ENCODE measurements at places on chromosomes 4 and X.

- no peak for DNase-seq
Observed at GRCh38 chrX:51976503-51976902, 83.1 kb downstream of the MAGED1 start.

GRCh38 chrX:97842468-97843199 is 958.9 kb downstream of the RPA4 start:
- DNase-seq = no peak

GRCh38 chr4:30866346-30866745 is 146.2 kb downstream of the PCDH7 start:
- no peak for DNase-seq

GRCh38 chr4:67134616-67135015 is 410.7 kb downstream of the CENPC start:
- DNase-seq = no peak

DNA sequence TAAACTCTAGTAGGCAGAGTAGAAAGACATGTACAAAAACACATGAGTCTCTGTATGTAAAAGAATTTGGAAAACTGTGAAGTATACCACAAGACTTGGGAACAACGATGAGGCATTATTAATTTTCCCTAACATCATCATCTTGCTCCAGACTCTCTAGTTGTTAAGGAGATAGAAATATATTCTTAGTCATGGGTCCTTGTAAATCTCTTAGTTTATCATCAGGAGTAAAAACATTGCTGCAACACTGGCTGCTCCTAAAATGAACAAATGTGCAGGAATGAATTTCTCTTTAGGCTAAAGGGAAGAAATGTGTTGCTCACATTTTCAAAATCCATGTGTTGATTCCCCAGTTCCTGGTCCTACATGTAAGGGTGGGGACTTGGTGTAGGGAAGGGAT is 384.6 kb downstream of the STIM2 start:
- DNase-seq = no peak

DNA sequence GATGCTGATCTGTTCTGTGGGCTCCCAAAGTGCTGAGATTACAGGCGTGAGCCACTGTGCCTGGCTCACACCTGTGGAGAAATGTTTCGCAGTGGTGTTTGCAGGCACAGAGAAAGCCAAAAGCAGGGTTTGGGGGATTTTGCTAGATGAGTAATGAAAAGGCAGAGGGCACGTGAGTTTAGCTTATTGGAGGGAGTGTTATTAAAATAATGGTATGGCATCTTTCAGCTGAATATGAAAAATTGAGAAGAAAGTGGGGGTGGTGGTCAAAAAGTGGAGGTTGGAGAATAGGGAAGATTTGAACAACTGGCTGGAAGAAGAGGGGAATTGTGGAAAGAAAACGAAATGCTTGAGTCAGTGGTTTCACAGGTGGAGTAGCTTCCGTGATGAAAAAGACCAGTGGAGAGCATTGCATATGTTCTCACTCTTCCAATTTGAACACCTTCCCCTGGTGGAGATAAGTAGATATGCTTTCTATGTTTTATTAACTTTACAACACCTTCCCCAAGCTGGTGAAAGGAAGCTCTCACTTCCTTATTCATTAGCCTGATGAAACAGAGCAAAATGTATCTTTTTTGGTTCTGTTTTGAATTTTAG is 1.1 kb upstream of the CHST7 start:
- DNase-seq = no peak

DNA sequence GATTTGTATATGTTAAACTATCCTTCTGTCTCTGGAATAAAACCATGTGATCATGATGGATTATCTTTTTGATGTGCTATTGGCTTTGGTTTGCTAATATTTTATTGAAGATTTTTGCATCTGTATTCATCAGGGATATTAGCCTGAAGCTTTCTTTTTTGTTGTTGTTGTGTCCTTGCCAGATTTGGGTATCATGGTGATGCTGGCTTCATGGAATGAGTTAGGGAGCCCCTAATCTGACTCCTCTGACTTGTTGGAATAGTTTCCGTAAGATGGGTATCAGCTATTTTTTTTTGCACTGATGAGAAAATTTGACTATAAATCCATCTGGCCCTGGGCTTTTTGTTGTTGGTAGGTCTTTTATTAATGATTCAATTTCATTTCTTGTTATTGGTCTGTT is 45.7 kb downstream of the ATP10D start:
- DNase-seq = no peak

DNA sequence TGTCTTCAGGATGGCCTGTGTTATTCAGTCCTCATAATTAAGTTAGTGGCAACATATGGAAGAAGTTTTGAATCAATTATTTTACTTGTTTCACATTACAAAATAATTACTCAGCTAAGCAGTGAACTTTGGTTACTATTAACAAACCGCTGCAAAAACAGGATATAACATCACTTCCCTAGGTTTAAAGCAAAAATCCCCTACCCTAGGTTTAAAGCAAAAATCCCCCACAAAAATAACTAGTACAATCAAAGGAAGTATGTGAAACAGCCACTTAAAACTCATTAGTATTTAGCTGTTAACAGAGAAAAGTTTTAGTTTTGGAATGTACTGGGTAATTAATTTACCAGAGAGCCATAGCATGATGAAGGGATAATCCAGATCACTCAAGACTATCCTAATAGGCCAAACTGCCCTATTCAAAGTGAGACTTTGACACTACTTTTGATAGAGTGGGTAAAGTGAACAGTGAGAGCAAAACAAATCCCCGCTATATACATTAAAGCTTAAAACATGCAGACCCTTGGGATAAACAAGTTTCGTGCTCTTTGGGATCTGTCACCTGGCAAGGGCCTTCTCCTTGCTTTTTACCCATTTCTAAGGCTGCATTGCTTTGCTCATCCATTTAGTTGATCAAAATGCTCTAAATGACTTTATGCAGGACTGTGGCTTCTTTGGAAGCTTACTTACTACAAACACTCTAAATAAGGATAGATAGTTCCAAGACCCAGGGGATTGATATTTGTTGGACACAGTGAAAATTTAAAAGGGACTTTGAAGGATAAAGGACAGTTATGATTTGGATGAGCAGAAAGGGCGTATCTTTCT is 36.4 kb upstream of the GPR174 start:
- no peak for DNase-seq

DNA sequence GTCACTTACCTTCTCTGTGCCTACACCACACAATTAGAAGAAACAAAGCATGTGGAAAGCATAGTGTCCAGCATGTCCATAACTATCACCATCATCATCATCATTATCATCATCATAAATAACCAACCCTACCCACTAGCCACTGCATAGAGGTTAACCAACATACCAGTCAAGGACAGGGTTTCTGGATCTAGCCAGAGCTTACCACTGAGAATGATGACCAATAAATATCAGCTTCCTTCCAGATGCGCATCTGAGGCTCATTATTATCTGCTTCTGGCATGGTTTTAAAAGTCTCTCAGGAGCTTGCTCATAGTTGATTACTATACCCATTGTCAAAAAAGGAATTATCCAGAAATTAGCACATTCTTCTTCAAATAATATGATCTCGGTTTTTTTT is 25.5 kb upstream of the MYOZ2 start:
- no peak for DNase-seq

- no peak for DNase-seq
Observed at GRCh38 chr4:4455210-4455865, 68.4 kb downstream of the NSG1 start.

DNA sequence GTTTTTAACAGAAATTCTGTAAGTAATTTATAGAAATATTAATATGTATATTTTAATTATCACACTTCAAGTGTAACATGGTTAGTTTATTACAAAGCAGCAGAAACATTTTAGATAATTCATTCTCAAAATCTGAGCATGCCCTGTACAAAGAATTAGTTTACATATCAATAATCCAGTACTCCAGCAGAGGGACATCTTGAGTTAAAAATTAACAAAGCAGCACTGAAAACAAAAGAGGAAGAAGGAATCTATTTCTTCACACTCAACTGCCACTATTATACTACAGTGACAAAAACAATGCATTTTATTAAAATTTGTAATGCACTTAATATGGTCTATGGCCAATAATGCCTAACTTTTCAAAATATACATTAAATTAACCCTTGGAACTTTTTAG is 179.1 kb upstream of the KLHL4 start:
- DNase-seq = no peak

DNA sequence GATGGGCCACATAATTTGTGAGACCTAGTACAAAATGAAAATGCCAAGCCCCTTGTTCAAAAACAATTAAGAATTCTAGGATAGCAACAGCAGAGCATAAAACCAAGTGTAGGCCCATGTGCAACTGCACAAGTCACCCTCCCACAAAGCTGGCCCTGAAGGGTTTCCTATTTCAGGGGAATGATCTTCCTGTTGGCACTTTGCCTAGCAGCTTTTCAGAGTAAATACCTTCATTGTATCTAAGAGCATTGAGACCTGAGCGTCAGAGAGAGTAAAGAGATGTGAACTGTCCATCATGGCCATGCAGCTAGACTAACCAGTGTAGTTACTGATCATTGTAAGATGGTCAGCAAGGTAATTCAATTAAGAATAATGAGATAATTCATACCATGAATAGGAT is 113.6 kb downstream of the CNKSR2 start:
- no peak for DNase-seq

GRCh38 chr4:184448821-184449220 is 25.5 kb downstream of the IRF2 start:
- DNase-seq = no peak

- no peak for DNase-seq
Observed at GRCh38 chr4:30755346-30755745, 35.2 kb downstream of the PCDH7 start.

GRCh38 chrX:135185795-135186443 is 14.7 kb upstream of the CT55 start:
- DNase-seq = peak; percentile 50

GRCh38 chr4:150574678-150575077 is 7.3 kb upstream of the MAB21L2 start:
- no peak for DNase-seq

GRCh38 chr4:113594231-113594556 is 167.3 kb downstream of the CAMK2D start:
- DNase-seq = no peak

DNA sequence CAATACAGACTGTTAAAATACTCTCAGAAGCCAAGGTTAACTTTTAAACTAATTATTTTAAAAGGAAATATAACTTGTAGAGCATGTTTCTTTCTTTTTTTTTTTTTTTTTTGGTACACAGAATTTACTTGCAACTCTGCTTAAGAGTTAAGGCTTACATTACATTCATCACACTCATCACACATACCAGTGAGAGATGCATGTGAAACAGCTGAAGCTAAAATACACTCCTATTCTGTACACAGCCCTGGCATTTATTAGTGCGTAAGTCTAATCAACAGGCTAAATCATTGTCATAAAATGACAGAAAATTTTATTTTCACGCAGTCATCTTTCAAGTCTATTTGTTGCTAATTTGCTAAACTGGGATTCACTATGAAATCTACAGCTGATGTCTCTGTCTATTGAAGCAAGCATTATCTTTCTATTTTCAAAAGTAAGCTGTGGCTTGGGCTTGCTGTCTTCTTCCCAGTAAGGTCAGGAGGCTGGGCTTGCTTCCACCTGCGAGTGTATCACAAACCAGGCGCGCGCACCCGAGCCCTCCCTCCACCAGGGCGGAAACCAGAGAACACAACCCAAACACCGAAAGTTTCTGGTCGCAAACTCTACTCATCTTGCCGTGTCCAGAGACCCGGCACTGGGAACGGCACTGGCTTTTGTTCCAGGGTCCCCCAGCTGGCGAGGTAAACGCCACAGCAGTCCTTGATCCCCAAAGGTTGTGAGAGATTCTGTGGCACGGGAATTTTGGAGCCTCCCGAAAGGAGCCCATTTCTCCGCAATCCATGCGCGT is 3.9 kb downstream of the MAML3 start:
- peak; percentile 24 for DNase-seq

DNA sequence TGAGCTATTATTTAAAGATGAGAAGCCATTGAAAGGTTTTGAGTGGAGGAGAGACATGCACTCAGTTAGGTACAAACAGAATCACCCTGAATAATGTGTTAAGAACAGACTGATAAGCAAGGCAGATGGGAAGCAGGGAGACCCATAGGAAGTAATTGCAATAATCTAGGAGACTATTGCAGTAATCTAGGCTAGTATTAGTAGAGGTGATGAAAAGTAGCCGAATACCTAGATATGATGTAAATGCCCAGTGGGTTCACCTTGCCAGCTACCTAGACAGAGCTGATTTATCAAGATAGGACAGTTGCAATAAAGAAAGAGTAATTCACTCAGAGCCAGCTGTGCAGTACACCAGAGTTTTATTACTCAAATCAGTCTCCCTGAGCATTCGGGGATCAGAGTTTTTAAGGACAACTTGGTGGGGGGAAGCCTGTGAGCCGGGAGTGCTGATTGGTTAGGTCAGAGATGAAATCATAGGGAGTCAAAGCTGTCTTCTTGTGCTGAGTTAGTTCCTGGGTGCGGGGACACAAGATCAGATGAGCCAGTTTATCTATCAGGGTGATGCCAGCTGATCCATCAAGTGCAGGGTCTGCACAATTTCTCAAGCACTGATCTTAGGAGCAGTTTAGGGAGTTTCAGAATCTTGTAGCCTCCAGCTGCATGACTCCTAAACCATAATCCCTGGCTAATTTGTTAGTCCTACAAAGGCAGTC is 427.5 kb downstream of the RPA4 start:
- no peak for DNase-seq

DNA sequence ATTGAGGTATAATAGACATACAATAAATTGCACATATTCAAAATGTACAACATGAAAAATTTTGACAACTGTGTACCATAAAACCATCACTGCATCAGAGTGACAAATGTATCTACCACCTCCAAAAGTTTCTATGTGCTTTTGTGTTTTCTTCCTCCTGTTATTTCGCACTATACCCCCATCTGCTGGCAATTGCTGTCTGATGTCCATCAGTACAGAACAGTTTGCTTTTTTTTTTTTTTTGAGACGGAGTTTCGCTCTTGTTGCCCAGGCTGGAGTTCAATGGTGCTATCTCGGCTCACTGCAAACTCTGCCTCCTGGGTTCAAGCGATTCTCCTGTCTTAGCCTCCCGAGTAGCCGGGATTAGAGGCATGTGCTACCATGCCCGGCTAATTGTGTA is 154.3 kb upstream of the GIMD1 start:
- no peak for DNase-seq

GRCh38 chr4:121183361-121183760 is 19.2 kb upstream of the TNIP3 start:
- no peak for DNase-seq

- no peak for DNase-seq
Observed at GRCh38 chrX:79270401-79270800, 96.7 kb downstream of the ITM2A start.

DNA sequence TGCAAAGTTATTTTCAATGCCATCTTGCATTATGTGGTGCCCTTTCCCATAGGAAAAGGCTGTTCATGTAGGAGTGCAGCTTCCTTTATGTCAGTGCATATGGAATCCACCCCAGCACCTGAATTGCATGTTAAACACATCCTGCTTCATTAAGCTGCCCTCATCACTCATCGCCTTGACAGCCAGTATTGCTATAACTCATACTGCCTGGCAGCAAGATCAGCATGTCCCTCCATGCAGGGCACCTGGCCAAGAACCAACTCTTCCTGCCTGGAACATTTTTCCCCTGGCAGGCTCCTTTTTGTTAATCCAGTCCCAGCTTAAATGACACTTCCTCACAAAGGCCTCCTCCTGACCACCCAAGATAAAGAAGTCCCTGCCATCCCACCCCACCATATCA is 23.5 kb upstream of the CA5B start:
- DNase-seq = peak; percentile 22

GRCh38 chr4:107994894-107995293 is 5.2 kb downstream of the HADH start:
- DNase-seq = no peak
